ENCODE measurements at places on chromosomes 7 and 10.

DNA sequence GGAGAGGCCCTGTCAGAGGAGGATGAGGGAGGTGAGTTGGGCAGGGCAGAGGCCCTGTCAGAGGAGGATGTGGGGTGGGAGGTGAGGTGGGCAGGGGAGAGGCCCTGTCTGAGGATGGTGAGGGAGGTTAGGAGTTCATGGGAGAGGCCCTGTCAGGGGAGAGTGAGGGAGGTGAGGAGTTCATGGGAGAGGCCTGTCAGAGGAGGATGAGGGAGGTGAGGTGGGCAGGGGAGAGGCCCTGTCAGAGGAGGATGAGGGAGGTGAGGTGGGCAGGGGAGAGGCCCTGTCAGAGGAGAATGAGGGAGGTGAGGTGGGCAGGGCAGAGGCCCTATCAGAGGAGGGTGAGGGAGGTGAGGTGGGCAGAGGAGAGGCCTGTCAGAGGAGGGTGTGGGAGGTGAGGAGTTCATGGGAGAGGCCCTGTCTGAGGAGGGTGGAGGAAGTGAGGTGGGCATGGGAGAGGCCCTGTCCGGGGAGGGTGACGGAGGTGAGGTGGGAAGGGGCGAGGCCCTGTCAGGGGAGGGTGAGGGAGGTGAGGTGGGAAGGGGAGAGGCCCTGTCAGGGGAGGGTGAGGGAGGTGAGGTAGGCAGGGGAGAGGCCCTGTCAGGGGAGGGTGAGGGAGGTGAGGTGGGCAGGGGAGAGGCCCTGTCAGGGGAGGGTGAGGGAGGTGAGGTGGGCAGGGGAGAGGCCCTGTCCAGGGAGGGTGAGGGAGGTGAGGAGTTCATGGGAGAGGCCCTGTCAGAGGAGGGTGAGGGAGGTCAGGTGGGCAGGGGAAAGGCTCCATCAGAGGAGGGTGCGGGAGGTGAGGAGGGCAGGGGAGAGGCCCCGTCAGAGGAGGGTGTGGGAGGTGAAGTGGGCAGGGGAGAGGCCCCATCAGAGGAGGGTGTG lies 73.7 kb downstream of the INPP5A start:
- no peak for DNase-seq

DNA sequence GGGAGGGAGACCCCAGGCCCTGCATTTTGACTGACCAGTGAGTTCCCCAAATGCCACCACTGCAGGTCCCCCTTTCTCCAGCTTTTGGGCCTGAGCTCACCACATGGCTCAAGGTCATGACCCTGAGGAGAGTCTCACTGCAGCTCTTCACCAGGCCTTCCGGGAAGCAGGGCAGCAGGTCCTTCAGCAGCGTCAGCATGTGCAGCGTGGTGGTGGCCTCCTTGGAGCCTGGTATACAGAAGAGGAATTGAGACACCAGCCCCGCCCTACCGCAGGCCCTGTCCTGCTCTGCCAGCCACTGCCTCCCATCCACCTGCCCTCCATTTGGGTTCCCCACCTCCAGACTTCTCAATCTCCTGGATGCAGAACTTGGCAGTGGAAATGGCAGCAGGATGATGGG lies 13.0 kb downstream of the RRP12 start:
- DNase-seq, result no peak

DNA sequence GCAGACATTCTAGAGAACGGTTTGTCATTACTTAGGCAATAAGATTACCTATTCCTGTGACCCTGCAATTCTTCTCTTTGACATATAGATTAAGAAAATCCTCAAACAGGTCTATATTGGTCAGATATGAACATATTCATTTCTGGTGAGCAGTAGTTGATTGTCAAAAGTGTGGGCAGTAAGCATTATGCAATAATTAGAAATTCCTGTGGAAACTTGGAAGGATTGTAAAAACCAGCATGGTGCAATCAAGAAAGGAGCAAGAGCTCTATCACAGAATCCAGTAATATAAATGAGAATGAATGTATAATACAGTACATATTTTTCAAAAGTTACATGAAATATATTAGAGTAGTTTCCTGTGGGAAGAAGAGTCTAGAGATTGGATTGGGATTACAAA lies 406.5 kb downstream of the SUGCT start:
- peak; percentile 75 for DNase-seq

- DNase-seq, result no peak
Measured at GRCh38 chr10:122053314-122053713, 64.4 kb downstream of the TACC2 start.

- peak; percentile 95 for DNase-seq
Measured at GRCh38 chr7:150317748-150318444, 5.3 kb upstream of the LRRC61 start.

GRCh38 chr10:58508316-58508715 lies 4.4 kb upstream of the BICC1 start:
- DNase-seq, result peak; percentile 63

- no peak for DNase-seq
Measured at GRCh38 chr10:67868132-67868531, 16.3 kb upstream of the SIRT1 start.

GRCh38 chr10:119206603-119207365 lies 587 bp upstream of the GRK5 start:
- peak; percentile 73 for DNase-seq

GRCh38 chr7:132783824-132784223 lies 207.6 kb upstream of the PLXNA4 start:
- peak; percentile 77 for DNase-seq

All from fibroblast of pulmonary artery (primary cell).